SHP77 (cell line): ENCODE measurements at places on chromosomes 5 and 9.

DNA sequence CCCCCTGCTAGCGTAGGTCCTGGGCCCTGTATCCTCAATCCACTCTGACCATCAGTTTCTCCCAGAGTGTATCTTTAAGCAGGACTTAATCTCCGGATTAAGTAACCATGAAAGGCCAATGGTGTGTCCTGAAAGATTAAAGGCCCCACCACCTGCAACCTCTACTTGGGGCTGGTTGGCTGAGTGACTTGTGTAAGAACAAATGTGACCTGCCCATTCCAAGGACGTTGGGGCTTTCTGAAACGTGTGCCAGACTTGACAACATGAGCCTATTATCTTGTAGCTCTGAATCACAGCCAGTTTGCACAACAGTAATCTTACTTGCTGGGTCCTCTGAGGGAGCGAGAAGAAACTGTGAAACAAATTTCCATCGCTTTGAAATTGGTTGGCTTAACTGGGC, 3.1 kb upstream of the PRELID2 start:
- no peak for DNase-seq

DNA sequence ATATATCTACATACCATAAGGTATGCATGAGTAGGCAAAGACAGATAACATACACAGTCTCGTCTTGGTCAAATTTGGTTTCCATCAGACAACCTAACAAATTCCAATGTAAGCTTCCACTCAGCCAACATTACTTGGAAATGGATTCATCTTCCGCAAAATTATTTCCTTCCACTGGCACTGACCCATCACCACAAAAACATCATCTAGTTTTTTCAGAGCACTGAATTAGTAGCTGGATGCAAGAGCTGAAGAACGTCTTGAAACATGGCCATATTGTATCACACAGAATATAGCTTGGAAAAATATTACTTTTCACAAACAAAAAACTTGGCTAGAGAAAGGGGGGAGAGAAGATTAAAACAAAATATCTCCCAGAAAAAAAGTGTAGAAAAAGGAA, 73.5 kb downstream of the EFNA5 start:
- DNase-seq = no peak

DNA sequence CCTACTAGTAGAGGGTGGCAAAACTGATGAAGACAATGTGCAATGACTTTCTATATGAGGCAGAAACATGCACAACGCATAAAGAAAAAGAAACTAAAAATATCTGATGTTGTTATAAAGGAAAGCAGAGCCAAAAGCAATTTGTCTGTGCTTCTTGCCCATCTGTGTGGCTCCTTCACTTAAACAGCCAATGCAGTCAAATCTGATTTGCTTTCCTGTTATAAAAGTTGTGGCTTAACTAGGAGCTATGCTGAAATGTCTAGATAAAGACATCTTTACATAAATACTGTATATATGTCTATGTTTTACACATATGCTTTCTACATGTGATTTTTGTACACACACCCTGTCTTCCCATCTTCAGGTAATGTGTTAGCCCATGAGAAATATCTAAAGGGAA, 508.2 kb downstream of the CETN3 start:
- DNase-seq = no peak

- DNase-seq = no peak
These were observed 529.5 kb upstream of the RGMB start for GRCh38 chr5:98243972-98244371.

GRCh38 chr9:2341126-2341525, 280.5 kb upstream of the VLDLR start:
- no peak for DNase-seq

DNA sequence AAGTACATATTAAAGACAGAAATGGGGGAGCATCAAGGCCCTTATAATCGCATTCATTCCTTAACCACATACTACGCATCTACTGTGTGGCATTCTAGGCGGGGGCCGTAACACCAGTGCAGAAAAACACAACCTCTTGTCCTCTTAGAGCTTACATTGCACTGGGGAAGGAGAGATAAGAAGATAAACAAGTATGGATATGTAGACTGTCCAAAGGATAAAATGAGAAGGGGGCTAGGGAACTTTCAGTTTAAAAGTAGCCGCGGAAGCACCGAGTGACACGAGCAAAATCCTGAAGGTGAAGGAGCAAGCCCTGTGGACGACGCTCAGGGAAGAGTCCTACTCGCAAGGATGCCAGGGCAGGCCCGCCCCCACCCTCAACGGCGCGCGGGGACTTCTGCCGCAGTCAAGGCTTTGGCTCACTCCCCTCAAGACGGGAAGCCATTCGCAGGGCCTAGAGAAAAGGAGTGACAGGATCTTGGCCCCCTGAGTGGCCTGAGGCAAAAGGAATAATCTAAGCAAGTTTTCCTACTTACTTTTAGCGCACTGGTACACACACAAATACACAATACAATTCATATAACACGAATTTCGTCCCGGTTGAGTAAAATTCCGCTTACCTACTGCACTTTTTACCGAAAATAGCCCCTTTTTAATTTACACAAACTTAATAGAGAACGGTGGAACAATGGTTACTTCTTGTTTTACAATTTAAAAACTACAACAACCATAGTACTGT, 1.3 kb upstream of the NIPBL start:
- DNase-seq = peak; percentile 25

GRCh38 chr5:55989860-55990259, 4.9 kb downstream of the IL6ST start:
- no peak for DNase-seq
